ENCODE measurements at places on chromosomes 6 and 20.

- no peak for DNase-seq
These were observed 5.7 kb upstream of the PLN start for GRCh38 chr6:118542184-118542952.

DNA sequence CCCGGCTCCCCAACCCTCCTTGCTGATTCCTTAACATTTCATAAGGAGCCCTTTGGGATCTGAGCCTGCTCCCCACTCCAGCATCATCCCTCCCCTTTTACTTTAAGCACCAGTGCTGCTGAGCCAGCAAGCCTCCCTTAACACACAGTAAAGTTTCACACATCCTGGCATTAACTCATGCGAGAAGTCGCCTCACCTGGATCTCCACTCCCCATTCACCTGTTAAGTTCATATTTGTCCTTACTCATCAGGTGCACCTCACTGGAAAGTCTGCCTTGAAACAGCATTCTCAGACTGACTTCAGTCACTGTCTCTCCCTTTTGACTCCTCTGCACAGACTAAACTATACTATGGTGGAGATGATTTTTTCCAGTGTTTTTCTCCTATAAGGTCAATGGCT lies 47.8 kb upstream of the MAP7 start:
- DNase-seq = no peak

DNA sequence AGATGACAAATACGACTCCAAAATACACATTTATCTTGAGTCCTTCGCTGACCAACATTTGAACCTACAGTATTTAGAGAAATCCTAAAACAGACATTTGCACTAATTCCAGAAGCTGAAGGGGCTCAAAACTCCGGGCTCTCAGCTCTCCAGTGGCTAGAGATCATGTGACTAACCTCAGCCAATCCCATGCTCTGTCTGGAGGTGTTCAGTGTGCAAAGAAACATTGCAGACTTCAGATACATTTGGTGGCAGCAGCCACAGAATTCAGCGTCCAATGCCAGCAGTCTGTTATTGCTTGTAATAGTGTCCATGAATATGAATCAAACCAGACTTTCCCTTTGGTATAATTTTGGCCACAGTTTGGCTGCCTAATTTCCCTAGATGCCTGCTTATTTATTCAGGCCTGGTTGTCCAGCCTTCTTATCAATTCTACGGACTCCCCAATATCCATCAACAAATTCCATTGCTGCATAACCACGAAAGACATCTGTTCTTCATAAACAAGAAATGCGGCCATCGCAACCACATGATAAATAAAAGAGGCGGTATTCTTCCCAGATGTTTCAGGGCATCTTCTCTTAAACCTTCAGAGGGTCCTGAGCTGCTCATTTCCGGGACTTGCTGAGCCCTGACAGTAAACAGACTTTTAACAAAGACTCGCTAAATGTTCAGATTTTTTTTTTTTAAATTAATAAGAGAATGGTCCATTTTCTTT lies 14.5 kb upstream of the CYP24A1 start:
- DNase-seq = no peak

DNA sequence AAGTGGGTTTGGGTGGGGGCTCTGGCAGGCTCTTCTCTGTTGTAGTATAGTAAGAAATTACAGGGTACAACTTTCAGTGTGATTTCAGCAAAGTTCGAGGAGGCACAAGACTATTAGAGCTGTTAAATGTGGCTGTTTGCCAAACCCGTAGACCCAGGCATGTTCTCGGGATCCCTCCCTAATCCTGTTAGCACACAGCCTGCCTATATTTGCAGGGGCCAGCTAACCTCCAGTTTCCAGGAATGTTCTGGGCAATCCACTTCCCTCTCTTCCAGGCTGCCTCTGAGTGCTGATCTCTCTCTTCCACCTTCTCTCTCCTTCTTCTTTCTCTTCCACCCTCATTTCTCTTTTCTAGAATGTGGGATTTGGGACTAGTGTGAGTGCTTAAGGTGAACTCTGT lies 34.8 kb upstream of the ZFP64 start:
- no peak for DNase-seq

DNA sequence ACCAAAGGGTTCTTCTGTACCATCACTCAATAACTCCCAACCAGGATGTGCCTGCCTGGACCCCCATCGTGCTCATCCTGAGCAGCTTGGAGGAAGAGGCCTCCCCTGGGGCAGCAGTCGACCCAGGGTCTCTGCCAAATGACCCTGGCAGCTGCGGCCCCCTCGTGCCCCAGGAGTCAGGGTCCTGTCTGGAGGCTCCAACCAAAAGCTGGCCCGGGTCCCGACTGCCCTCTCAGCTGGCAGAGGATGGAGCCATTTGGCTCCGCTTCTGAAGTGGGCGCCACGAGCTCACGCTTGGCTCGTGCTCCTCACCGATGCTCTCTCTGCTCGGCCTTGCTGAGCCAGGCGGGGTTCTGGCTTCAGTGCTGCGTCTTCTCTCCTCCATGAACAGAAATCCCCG lies 56.8 kb downstream of the TFAP2C start:
- no peak for DNase-seq

GRCh38 chr6:27096834-27097511 lies 150.5 kb upstream of the PRSS16 start:
- DNase-seq = no peak

DNA sequence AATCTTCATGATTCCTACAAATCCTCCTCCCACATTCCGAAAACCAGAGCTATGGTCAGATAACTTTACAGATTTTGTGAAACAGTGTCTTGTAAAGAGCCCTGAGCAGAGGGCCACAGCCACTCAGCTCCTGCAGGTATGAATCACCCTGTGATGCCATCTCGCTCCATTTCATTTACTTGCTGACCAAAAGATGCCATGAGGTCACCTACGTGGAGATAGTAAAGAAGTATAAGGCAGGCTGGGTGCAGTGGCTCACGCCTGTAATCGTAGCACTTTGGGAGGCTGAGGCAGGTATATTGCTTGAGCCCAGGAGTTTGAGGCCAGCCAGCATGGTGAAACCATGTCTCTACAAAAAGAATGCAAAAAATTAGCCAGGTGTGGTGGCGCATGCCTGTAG lies 30.9 kb downstream of the STK4 start:
- no peak for DNase-seq

DNA sequence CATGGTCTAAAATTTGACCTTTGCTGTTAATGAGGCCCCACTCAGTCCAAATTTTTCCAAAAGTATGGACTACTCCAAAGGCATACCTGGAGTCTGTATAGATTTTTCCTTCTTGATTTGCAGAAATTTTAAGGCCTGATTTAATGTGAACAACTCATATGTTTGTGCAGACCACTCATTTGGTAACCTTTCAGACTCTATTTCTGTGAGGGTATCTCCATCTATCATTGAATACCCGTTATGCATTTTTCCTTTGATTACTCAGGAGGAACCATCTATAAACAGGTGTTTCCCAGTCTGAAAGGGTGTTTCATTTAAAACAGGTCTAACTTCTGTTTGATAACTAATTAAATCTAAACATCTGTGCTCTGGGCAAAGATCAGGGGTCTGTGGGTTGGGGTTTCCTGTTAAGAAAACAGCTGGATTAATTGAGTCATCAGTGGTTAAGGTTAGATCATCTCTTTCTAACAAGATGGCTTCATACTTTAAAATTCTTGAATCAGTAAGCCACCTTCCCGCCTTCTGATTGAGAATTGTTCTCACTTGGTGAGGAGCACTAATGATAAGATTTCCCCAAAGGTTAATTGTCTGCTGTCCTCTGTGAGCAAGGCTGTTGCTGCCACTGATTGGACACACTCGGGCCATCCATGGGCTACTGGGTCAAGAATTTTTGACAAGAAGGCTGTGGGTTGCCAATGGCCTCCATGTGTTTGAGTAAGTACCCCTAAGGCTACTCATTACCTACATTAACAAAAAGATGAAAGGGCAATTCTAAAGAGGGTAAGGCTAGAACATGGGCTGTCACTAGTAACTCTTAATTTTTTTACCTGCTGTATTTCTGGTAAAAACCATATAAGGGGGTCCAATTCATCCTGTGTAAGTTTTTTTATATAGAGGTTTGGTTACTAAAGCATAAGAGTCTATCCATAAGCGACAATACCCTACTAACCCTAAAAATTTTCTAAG lies 24.1 kb downstream of the HLA-B start:
- DNase-seq = no peak

- DNase-seq = no peak
These were observed 6.5 kb upstream of the NPBWR2 start for GRCh38 chr20:64113796-64114355.

DNA sequence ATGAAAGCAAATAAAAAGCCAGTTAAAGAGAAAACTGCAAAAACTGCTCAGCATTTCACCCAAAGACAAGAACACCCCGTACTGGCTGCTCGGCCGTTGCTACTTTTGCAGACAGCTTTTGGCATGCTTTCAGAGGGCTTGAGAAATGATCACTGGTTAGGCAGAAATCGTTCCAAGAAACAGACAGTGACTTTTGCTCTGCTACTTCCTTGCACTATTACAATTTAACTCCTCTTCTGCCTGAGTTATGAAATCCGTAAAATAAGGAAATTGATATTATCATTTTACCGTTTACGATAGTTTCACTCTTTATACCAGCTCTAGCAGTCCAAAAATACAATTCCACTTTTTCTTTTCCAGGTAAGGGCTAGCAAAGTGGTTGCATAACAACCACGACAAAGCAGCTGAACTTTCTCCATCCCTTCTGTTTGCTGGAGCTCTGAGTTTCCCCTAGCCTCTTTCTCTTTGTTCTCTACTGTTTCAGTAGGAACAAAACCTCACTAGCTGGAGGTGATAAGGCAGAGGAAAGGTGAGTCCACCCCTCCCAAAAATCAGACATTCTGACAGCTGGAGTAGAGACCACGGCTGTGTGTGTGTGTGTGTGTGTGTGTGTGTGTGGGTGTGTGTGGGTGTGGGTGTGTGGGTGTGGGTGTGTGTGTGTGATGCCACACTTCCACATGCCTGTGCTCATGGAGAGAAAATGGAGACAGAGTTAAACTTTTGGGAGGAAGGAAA lies 191.8 kb upstream of the RREB1 start:
- DNase-seq = no peak

DNA sequence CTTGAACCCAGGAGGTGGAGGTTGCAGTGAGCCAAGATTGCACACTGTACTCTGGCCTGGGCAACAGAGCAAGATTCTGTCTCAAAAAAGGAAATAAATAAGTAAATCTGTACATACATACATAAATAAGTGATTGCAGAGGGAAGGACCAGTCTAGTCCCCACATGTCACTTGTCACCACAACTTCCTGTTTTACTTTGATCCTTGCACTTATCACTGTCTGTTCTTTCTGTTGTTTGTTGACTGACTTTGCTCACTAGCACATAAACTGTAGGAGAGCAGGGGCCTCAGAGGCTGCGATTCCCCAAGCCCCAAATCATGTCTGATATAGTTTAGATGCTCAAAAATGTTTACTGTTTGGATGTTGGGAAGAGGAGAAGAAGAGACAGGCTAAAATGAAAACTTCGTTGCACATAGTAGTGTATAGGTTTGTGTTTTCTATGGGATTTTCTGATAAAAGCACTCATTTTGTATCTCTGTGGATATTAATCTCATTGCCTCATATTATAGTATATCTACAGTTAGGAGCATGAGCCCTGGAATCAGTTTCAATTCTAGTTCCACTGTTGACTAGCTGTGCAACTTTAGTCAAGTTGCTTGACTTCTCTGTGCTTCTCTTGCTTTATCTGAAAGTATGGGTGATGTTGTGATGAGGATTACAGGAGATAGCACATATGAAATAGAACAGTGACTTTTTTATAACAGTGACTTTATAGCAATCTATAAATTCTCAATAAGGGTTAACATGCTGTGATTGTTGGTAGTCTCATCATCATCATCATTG lies 165.0 kb downstream of the TBC1D7 start:
- no peak for DNase-seq

- no peak for DNase-seq
These were observed 94.7 kb downstream of the RPP40 start for GRCh38 chr6:4909063-4909706.

- DNase-seq = no peak
These were observed 2.7 kb downstream of the PHF1 start for GRCh38 chr6:33413241-33414120.

DNA sequence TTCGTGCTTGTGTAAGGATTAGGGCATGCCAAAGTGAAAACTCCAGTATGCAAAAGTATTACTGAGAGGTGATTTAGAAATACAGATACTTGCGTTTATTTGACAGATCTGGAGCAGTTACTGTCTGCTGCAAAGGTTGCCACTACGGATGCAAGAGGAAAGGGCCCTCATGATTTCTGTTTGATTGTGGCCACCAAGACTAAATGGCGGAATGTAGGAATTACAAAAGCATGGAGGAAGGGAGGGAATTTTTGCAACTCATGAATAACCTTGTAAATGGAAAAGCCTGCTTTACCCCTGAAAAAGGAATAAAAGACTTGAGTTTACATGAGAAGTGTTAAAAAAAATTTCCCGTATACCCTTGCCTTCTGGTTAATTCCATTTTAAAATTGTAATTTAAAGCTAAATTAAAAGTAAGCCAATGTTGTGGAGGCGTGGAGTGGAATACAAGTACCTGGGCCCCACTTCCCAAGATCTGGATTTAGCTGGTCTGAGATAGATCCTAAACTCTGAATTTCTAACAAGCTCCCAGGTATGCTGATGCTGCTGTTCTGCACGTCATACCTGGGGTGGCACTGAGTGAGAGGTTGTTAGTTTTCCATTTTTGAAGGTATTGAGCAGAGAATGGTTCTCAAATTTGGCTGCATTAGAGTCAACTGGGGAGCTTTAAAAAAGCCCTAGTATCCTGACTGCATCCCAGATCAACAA lies 56.6 kb upstream of the NKX2-2 start:
- DNase-seq = no peak

DNA sequence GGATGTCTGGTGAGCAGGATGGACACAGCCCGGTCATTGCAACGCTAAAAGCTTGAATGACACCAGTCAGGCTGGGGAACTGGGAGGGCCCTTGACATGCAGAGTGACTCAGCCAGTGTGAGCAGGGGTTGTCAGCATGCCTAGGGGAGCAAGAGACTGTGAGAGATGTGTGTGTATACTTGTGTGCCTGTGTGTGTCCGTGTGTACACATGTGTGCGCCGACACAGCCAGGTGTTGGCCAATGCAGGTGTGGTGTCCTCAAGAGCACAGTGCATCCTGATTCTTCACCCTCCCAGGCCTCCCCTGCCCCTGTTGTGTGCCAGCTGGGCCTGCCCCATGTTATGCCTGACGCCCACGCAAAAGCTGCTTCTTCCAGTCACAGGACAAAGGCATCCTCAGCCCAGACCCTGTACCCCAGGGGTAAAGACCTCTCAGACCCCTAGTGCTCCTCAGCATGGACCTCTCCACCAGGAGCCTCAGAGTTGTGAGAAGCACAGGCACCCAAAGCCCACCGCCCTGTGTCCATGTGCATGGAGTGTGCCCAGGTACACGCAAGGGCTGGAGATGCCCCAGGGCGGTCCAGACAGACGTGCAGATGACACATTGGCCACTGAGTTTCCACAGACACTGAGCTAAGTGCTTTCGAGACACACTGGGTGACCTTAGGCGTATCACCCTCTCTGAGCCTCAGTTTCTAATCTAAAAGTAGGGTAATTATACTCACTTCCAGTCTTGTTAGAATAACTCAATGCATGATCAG lies 16.6 kb downstream of the NRSN2 start:
- DNase-seq = no peak

All from stimulated activated CD4-positive, alpha-beta T cell treated with anti-CD3 and anti-CD28 coated beads, Interleukin-2, amount 100 ng/mL, for 4 hours (primary cell).